ENCODE measurements at places on chromosomes 4 and X. TPM values are rescaled to one million over a fixed set of nuclear protein-coding genes. Genes with fewer than 3 reads are reported as not detected.

DNA sequence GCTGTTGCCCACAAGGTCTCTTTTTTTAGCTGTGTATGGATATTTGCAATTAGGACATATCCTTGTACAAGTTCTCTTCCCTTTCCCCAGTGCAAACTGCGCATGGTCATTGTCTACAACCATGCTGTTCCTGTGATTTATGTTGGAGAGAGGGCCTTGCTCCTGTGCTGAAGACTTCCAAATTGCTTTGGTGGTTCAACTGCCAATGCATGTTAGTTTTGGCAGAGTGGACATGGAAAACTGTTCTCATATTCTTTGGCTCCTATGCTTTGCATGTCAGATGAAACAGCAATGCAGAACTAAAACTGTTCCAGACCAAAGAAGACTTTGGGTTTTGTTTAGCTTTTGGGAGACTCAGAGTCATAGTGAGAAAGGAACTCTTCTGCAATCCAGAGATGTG is 148.8 kb upstream of the EDNRA start:
- DNase-seq, result no peak

- DNase-seq, result no peak
Observed at GRCh38 chr4:78308517-78308916, 243.1 kb upstream of the ANXA3 start.

DNA sequence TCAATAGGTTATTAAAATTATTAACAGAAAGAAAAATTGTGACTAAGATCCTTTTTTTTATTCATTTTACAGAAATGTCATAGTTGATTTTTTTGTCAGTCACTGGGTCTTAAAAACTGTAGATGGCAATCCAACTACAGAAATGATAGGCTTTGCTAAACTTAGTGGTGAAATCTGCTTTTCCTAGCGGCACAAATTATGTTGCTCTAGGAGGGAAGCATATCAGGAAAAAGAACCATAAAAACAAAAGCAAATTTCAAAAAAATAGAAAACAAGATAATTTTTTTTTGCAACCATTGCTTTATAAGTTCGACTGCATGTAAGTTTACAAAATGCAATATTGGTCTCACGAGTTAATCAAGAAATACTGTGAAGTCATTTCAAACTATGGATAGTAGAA is 443.5 kb upstream of the IGFBP7 start:
- no peak for DNase-seq

GRCh38 chrX:133745349-133745748 is 240.0 kb downstream of the GPC3 start:
- no peak for DNase-seq

DNA sequence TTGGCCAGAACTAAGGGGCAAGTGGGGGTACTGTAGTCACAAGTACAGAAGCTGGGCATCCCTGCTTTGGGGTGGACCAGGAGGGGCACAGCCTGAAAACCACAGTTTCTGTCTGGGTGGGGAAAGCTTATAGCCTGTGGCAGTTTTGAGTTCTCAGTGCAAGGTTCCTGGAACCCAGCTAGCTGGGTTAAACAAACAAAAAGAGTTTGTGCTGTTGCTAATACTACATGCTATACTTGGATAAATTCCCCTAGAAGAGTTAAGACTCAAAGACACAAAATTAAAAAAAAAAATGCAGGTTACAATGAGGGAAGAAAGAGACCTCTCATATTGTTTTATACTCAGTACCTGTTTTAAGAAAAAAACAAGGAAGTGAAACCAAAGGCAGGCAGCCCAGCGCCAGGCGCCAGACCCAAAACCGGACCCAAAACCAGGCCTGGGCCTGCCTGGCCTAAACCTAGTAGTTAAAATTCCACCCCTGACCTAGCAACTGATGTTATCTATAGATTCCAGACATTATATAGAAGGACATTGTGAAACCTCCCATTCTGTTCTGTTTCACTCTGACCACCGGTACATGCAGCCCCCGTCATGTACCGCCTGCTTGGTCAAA is 50.8 kb downstream of the SLC2A9 start:
- DNase-seq, result no peak

GRCh38 chr4:82696117-82696860 is 102.3 kb downstream of the SCD5 start:
- DNase-seq, result no peak

DNA sequence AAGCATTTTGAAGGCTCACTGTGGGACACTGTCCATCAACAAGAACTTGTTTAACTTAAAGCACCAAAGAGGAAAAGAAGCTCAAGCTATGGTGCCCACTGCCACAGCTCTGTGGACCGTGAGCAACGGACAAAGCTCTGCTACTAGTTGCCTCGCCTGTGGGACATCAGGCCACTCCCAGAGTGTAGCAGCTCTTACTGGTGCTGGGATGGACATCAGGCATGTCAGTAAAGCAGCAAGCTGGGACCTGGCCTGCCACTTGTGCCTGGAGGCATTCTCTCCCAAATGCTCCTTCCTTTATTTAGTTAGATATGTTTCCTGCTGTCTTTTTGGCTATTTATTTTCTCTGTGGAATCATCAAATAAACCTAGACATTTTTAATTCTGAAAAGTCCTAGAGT is 46.7 kb downstream of the TMEM154 start:
- no peak for DNase-seq

DNA sequence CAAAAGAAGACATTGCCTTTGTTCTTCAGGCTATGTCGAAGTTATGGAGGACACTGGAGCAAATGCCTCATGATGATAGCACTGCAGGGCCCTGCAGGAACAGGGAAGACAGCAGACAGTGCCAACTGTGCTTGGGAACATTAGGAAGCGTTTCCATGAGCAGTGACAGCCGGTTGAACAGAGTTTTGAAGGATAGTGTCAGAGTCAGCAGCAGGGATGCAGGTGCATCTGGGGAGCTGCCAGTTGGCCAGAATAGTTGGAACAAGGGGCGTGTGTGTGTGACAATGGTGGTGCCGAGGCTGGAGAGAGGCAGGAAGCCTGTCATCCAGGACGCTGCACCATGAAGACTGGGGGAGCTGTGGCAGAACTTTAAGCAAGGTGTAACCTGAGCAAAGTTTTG is 88.6 kb downstream of the SHROOM3 start:
- DNase-seq, result no peak

- peak; percentile 9 for DNase-seq
Observed at GRCh38 chrX:130788786-130789581, 114.0 kb downstream of the ENOX2 start.

DNA sequence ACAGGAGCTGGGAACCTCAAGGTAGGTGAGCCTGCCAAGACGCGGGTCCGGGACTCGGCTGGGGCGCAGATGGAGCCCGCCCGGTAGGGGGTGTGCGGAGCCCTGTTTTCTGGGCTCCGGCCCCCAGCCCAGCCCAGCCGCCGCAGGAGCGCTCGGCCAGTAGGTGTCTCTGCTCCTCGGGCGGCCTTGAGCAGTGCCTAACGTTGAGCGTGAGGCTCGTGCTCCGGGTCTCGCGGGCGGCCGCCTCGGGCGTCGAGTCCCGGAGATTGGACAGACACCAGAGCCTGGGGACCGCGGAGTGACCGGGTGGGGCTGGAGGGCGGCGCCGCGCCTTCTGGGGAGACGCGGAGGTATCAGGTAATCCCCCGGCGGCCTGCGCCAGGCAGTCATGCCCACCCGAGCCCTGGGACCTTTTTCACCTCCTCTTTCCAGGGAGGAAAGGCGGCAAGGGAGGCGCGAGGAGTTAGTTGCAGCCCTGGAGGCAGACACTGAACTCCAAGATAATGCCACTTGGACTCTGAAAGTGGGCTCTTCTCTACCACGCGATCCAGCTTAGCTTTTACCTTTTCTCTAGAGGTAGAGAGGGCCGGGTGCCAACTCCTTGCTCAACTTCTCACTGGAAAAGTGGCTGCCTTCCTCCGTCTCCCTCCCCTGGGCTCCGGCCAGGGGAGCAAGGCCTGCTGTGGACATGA is 14.5 kb upstream of the FGG start:
- DNase-seq, result peak; percentile 85

- peak; percentile 92 for DNase-seq
Observed at GRCh38 chrX:53089224-53089842, 4.6 kb upstream of the KANTR start.

GRCh38 chr4:5371415-5372190 is 320.3 kb downstream of the STK32B start:
- peak; percentile 36 for DNase-seq

DNA sequence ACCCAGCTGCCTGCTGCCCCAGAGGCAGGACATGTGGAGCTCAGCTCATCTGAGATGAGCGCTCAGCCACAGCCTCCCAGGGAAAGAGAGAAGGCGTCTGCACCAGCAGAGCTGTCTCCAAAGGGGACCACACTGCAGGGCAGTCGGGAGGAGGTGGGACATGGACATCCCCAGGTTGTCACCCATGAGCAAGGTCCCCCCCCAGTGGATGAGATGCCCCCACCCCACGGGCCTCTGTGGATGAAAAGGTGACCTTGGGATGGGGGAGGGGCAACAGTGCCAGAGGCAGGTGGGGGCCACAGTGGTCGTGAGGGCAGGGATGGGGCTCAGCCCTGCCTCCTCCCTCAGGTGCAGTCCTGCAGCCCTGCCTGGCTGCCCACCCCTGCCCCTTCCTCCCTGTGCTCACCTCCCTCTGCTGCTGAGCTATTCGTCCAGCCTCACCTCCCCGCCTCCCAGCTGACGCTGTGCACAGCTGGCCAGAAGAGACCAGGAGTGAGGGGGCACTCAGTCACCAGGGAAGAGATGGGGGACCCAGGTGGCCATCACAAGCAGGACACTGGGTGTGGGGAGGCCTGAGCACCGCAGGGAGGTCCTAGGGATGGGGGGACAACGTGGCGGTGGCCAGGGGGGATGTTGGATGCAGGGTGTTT is 9.3 kb downstream of the NKX1-1 start:
- DNase-seq, result peak; percentile 49

- DNase-seq, result no peak
Observed at GRCh38 chr4:88619971-88620370, 27.7 kb downstream of the HERC3 start.

- DNase-seq, result no peak
Observed at GRCh38 chrX:5122181-5122678, 1106.4 kb downstream of the NLGN4X start.

GRCh38 chr4:153079857-153080391 is 124.3 kb upstream of the TRIM2 start:
- DNase-seq, result no peak

Gene SNX12
- 67.7 TPM for total RNA-seq

Gene CLCN5
- total RNA-seq, result 13.8 TPM

DNA sequence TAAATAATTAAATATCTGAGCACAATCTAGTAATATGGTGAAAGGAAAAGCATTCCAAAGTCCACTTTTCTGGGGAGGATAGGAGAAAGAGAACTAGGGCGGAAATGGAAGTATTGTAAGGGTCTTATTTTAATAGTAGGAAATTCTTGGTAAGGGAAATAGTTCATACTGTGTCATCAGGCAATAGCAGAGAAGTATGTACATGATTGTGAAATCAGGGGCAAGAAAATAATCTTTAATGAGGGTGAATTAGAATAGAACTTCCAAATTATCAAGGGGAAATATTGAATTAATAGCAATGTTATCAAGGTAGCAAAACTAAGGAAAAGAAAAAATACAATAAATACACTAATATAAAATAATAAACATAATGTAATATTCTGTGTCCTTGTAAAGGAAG is 14.8 kb downstream of the GIMD1 start:
- no peak for DNase-seq

DNA sequence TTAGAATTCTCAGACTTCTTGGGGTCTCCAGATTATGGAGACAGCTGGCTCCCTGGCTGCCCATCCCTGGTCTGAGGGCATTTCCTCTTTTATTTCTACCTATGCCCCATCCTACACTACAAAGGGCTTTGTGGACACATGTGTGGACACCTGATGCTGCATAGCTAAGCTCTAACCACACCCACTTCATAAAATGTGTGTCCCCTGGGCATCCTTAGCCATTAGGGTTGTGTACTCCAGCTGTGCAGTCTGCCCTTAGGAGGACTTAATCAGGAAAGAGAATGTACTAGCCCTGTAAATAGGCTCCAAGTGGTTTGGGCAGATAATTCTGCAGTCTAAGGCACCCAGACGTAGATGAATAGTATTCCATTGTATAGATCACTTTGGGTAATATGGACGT is 47.0 kb downstream of the COQ2 start:
- DNase-seq, result no peak

DNA sequence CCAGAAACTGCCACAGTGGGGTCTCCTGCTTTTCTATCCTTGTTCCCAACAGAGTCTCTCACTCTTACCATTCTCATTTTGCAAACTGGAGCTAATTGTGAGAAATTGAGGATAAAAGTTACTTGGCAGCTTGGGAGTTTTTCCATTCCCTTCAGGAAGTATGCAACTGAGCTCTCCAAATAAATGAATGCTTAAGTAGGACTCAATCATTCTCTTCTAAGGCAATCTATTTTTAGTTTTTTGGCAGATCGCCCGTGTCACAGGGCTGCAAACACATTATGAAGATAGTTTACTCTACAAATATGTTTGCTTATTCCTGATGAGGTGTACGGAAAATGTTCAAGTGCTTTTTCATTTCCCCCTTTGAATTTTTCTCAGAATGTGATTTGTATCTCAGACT is 5.3 kb downstream of the ASB11 start:
- no peak for DNase-seq

DNA sequence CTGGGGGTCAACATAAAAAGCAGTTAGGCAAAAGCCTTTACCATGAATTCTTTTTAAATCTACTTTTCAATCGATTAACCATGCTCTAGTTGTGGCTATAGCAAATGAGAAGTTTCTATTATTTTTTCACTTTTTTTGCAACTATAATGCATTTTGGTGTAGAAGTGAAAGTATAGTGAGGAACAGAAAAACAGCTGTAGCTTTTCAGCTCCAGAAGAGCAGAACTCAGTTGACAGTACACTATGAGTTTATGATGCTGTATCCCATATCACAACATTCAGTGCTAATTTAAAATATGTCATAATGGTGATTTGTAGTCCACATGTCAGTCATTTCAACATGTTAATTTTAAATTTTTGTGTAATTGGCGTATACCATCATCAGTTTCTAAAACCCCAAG is 8.7 kb upstream of the MUC7 start:
- DNase-seq, result no peak

Gene ARHGEF38
- not detected for total RNA-seq

- DNase-seq, result peak; percentile 34
Observed at GRCh38 chr4:118076958-118077766, 42.9 kb downstream of the NDST3 start.

GRCh38 chr4:118158763-118159375 is 124.6 kb downstream of the NDST3 start:
- peak; percentile 6 for DNase-seq

Gene DCAF12L1
- not detected for total RNA-seq

DNA sequence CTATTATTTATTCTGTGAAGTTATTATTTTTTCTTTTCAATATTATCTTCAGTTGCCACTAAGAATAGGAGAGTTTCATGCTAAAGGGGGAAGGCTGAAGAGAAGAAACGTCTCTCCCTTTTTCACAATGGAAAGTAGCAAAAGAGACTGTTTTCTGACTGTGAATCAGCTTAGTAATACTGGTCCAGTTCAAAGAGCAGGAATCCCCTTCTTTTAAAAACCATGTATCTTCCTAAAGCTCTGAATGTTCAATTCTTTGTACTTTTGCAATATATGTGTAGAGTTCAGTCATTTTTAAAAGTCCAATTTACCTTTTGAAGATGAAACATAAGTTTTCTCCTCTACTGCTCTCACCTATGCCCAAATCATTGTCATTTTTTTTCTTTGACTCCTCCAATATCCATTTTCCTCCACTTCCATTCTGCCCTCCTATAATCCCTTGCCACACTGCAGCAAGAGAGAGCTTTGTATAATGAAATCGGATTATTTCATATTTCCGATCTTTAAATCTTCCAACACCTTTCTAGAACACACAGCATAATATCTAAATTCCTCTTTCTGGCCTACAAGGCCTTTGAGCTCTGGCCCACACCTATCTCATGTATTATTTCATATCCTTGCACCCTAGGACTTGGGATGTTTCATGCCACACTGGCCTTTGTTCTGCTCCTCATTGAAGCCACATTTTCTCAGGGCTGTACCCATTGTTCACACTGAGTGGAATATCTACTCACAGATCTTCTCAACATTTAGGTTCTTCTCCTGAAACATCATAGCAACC is 195.3 kb downstream of the CAMK2D start:
- DNase-seq, result no peak

All from osteoblast (primary cell).